ENCODE measurements at places on chromosomes 1 and 21.

- no peak for DNase-seq
These were observed 479.4 kb upstream of the PKN2 start for GRCh38 chr1:88204612-88205167.

- no peak for DNase-seq
These were observed 327.7 kb downstream of the PTPRC start for GRCh38 chr1:198966519-198966918.

DNA sequence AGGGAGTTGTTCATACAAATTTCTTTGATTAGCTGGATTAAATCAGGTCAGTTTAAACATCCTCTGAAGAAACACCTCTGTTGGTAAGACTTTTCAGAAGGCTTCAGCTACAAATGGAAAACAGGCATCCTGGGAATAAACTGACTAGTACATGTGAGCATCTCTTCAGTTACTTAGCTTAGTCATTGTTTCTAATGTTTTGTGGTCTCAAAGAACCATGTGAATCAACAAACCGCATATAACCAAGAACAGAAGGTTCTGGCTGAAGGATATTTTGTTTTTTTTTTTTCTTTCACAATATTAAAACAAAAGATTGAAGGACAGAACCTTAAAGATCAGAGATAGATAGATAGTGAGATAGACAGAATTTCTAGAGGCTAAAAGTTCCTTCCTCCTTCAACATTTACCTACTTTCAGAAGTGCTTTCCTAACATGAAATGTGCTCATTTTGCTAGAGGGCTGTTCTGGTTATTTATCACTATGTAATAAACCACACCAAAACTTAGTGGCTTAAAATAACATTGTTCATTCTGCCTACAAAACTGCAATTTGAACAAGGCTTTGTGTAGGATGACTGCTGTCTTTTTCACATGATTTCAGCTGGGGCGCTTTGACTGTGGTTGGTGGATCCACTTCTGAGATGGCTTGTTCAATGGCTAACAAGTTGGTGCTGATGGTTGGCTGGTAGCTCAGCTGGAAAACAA is 119.8 kb upstream of the PTGFR start:
- no peak for DNase-seq

DNA sequence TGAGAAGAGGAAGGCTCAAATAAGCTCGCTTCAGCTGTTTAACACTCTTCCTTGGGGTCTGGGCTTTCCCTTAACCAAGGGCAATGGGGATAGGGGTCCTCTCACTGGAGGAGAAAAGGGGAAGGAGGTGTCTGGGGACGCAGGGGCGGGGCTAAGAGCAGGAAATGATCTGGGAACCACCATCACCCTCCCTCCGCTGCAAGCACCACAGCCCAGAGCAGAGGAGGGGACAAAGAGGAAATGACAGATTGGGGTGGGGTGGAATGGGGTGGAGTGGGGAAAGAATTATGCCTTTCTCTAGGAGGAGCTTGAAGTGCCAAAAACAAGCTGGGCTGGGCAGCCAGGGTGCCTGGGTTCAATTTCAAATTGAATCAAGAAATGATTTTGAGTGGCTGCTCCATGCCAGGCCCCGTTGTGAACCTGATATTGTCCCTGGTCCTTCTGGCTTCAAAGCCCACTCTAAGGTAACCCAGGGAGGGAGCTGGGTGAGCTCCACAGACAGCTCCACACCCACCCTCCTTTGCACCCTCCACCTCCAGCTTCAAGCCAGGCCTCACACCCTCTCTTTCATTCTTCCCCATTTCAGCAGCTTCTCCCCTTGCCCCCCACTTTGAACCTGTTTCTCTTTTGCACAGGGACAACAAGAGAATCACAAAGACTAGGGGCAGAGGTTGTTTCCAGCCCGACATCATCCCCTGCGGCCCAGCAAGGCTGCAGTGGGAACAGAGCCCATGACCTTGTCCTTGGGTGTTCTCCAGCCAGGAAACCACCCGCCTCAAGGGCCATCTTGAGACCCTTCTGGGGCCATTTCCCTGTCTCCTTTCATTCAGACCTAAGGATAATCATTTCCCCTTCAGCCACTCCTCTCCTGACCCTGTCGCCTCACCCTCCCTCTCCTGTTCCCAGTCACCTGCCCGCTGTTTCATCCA is 1.1 kb downstream of the ARHGAP30 start:
- DNase-seq, result peak; percentile 62

DNA sequence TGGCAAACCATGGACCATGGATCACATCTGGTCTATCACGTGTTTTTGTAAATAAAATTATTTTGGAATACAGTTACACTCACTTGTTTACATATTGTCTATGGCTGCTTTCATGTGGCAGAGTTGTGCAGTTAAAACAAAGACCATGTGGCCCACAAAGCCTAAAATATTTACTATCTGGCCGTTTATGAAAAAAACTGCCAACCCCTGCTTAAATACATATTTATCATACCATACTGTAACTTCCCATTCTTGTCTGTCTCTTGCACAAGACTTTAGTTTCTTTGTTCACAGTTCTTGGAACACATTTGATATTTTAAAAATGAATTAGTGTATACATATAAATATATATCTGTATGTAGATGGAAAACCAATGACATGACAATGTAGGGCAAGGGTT is 141.5 kb downstream of the PAPPA2 start:
- no peak for DNase-seq

GRCh38 chr1:156767879-156768604 is 707 bp downstream of the PRCC start:
- DNase-seq, result no peak

GRCh38 chr1:103496014-103496635 is 29.4 kb upstream of the RNPC3 start:
- DNase-seq, result no peak

DNA sequence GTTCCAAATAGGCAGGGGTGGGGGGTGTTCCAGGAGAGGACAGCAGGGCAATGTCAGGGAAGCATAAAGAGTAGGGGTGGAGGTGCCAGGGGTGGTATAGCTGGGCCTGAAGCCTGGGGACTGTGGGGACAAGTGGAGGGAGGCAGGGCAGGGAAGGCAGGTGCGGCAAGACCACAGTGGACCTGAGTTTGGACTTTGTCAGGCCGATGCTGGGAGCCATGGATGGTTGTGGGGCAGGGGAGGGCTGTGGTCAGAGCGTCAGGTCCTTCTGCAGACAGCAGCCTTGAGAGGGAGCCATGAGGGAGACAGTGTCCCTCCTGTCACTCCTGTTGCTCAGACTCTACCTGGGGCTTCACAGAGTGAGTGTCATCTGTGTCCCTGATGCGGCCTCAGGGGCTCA is 320.3 kb downstream of the PTPRU start:
- no peak for DNase-seq

DNA sequence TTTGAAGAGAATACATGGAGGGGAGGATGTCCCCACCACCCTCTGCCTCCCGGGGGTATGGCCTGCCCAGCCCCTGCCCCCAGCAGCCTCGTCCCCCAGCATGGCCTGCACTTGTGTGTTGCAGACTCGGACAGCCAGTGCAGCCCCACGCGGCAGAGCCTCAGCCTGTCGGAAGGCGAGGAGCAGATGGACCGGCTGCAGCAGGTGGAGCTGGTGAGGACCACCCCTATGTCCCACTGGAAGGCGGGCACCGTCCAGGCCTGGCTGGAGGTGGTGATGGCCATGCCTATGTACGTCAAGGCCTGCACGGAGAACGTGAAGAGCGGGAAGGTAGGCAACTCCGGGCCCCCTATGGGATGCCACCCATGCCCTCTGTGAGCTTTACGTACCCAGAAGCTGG is 59.5 kb upstream of the TMEM51 start:
- DNase-seq, result no peak

DNA sequence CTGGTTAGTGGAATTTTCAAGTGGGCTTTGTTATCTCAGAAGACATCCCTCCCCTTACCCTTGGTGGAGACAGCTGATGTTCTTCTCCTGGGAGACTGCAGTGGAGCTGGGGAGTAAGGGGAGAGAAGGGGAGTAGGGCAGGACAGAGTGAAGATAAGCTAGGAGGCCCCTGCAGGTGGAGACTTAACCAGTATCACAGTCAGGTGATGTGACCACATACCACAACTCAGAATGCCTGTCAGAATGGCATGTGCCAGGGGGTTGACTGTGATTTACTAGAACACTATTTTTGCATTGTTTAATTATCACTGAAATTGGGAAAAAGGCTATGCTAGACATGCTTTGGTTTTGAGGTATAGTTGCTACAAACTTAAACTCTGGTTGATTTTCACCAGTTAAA is 124.6 kb downstream of the NRDC start:
- DNase-seq, result no peak

DNA sequence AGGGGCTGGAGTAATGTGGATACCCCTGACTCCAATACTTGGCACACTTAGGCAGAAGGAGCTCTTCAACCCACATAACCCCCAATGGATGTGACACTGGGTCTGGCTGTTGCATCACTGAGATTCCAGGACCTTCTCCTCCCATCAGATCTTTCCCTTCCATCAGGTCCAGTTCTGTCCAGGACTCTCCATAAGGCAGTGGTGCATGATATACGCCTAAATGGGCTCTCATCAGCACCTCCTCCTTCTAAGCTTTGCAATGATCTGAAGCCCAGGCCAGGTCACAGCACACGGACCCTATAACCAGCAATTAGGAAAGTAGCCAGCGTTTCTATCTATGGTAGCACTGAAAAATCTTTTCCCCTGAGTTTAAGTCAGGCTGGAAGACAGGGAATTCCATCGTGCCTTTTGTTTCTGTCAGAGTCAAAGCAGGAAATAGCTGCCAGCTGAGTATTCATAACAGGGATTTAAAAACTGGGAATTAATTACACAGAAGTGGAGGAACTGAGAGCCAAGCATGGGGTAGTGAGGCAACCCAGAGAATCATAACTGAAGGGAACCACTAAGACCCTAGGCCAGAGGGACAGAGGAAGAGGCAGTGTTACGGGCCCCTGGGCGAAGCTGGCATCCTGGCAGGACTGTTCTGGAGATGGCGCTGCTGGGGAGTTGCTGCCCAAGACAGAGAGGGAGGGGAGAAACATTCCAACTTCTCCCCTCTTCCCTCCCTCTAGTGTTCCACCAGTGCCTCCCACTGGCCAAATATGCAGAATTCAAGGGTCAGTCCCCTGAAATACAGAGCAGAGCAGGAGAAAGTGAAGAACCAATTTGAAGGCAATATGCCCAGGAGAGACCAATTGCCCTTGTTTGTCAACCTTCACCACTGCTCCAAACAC is 37.5 kb upstream of the HOOK1 start:
- no peak for DNase-seq

- DNase-seq, result no peak
These were observed 25.6 kb downstream of the HHIPL2 start for GRCh38 chr1:222522105-222522915.

DNA sequence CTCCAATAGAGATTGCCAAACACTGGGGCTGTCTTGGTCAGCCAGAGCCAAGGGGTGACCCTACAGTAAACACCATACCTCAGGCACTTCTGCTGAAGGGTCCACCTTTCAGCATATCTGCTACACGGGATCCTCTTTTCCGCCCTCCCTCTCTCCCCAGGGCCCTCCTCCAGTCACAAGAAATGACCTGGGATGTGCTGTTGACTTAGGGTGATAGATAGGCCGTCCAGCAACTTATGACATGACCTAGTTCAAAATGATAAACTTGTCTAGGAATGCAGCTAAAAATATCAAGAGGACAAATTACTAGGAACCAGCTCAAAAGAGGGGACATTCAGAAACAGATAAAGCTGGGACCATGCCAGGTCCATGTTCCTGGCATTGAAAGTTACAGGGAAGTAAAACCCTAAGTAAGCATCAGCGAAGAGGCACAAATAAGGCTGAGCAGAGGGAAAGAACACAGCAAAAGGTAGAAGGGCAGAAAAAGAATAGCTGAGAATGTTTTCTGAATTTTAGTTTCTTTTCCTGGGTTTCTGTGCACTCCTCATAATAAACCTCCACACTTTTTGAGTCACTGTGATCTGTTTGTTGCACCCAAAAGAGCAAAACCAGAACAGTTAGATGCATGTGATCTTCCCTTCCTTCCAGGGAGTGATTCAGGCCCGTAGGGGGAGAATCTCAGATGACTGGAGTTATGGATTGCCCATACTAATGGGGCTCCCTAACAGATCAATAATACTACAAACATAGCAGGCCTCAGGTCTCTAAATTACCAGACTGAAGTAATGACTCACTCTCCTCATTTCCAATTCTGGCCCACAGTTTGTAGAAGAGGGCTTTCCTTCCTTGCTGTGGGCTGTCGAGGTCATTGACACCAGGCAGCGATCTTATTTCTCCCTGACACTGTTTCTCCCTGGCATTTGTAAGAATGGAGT is 48.9 kb upstream of the F3 start:
- DNase-seq, result no peak

DNA sequence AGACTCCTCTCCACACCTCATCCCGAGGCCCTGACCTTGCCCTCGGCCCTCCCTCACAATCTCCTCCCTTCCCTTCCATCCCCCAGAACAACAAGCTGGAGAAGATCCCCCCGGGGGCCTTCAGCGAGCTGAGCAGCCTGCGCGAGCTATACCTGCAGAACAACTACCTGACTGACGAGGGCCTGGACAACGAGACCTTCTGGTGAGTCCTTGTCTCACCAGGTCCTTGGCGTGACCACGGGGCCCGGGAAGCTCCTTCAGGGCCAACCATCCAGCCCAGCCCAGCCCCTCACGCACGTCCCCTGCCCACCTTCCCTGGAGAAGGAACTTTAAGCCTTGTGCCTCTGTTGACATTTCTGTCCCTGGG is 15.6 kb downstream of the PODN start:
- DNase-seq, result no peak

DNA sequence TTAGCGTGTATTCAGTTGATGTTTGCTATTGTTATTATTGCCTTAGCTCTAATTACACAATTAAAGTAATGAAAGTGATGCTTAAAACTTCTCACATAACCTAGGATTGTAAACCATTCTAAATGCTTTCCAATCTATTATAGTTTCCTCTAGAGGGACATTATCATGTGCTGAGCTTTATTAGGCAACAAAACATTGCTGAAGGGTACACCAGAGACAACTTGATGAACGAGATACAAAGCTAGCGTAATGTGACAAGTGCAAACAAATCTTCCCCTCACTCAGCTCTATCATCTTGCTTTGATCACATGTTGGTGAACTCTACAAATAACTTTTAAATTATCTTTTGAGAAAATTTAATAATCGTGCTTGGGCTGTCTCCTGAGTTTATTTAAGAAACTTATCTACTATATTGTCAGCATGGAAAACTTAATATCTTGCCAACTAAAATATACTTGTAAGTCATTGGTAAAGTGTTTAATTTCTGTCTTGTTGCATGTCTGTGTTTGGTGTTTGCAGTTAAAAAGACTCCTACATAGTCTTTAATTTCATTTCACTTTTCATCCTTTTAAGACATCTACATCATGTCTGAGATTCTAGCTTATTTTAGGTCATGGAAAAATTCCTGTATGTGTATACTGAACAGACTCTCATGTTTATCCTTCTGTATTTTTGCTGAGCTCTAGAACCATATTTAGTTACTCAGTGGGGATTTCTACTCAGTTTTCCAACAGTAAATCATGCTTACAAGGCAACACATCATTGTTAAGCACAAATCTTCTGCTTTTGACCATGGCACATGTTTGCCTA is 104.2 kb upstream of the ADAMTS5 start:
- no peak for DNase-seq

Data from stimulated activated CD8-positive, alpha-beta memory T cell treated with anti-CD3 and anti-CD28 coated beads, Interleukin-7, amount 100 ng/mL, for 24 hours (primary cell).